ENCODE measurements at places on chromosomes 6 and 20.

DNA sequence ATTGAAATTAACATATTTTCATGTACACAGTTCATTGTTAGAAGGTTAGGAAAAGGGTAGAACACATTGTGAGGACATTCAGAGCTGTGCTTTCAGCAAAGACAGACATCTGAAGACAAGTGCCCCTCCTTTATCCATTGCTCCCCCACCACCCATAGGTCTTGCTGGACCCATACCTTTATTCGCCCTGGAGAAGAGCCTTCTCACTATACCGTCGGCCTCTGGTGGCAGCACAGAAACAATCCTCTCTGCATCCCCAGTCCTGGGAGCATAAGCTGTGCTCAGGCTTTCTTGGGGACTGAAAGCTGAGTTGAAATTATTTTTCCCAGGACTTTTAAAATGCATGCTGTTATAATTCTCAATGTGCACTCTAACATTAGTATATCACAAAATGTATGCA lies 372.3 kb downstream of the EPHA7 start:
- no peak for DNase-seq

- DNase-seq = no peak
These were observed 404.3 kb downstream of the EPM2A start for GRCh38 chr6:145331066-145331465.

- no peak for DNase-seq
These were observed 51.0 kb upstream of the IL20RA start for GRCh38 chr6:137095651-137096238.

DNA sequence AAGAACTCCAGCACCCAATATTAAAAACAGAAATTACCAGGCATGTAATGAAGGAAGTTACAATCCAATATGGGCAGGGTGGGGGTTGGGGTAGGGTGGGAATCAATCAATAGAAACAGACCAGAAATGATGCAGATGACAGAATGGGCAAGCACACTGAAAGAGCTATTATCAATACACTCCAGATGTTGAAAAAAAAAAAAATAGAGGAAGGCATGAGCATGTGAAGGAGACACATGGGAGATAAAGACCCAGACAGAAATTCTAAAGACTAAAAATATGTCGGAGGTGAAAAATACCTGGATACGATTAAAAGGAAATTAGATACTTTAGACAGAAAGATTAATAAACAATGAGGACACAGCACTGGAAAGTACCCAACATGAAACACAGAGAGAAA lies 19.1 kb upstream of the ZC3H12D start:
- DNase-seq = no peak

- no peak for DNase-seq
These were observed 182.8 kb downstream of the UNC5CL start for GRCh38 chr6:40856271-40856670.

DNA sequence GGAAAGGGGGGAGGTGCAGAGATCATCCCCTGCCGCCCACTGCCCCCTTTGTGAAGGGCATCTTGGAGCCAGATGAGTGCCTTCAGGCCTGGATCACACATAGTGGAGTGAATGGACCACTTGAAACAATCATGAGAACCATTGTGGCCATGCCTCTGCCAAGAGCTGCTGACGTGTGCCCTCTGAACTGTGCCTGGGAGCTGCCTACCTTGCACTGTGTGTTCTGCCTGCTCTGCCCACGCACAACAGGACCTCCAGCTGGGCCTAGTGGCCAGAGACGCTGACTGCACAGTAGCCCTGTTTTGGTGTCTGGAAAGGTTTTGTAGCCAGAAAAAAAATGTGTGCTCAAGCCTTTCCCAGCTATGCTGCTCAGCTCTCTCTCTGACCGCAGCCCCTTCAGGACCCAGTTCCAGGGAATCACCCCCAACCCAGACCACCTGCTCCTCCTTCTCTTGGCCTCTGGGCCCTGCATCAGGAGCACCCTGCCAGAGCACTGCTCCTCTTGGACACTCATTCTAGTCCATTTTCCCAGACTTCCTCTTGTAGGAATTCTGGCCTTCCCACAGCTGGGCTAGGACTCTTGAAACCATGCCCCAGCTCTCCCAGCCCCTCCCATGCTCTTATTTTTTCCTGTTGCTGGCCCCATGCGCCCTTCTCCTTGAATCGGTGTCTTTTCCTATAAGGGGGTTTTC lies 1.6 kb upstream of the ADIG start:
- DNase-seq = no peak

- DNase-seq = no peak
These were observed 196.0 kb downstream of the MYLK4 start for GRCh38 chr6:2554651-2555260.

- DNase-seq = no peak
These were observed 10.7 kb downstream of the PTPRK start for GRCh38 chr6:128509709-128510108.

- DNase-seq = no peak
These were observed 151.9 kb downstream of the CFAP61 start for GRCh38 chr20:20204256-20204655.

- no peak for DNase-seq
These were observed 26.4 kb downstream of the LYRM2 start for GRCh38 chr6:89612121-89612520.

- DNase-seq = no peak
These were observed 661.5 kb downstream of the EPM2A start for GRCh38 chr6:145073811-145074210.

DNA sequence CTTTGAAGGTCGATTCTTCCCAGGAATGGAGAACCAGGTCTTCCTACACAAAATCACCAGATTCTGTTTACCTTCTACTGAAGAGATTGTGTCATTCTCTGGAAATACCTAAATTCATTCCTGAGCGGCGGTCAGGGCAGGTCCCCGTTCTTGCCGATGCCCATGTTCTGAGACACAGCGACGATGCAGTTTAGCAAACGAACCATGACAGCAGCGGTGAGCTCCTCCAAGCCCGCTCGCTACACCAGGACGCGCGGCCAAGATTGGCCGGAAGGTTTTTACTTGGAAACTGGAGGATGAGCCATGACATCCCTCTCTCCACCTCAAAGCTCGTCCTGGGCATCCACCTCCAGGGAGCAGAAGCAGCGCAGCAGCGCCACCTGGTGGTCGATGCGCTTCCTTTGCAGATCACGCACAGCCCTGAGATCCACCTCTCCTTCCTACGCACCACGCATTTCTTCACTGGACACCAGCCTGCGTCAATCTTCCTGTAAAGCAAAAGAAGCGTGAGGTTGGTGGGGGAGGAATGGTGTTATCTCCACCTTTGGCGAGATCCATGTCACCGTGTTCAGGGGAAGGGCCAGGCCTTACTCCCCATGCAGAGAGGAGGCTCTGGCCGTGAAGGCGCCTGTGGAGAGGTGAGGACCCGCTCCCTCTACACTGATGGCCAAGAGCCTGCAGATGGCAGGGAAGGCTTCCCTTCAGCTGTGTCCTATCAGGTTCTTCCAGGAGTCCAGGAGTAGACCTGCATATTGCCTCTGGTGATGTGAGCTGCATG lies 9.9 kb upstream of the HLA-B start:
- peak; percentile 48 for DNase-seq

DNA sequence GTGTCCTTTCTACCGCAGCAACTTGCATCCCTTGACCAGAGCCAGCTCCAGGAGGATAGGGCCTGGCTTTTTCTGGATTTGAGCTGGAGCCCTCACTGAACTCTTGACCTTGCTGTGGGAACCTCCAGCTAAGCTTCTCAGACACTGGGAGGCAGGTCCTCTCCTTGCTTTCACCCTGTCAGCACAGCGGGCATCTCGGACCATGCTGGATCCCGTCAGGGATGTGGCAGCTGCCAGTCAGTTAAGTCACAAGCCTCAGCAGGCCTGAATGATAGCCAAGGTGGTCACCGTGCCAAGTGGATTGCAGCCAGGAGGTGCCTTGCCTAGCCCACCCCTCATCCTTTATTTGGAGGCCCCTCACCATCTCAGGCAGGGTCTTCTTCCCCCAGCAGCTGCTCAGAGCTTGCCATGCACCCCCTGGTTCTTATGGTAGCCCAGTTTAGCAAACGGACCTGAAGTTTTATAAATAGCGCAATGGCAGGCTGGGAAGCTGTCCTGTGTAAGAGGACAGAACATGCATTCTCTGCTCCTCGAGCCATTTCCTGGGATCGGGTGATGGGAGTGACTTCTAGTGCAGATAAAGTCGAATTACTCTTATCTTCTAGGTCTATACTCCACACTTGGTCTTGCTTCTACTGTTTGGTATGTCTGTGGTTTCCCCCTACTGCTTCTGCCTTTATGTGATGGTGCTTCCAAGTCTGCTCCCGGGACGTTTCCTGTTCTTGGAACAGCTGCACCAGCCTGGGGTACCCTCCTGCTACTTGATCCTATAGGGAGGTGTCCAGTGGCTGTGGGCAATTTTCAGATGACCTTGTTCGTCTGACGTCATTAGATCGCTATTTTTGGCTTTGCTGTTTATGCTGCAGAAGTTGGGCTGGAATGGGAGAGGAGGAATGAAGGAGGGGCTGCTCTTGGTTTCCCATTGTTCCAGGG lies 7.1 kb upstream of the MYLK2 start:
- DNase-seq = no peak

DNA sequence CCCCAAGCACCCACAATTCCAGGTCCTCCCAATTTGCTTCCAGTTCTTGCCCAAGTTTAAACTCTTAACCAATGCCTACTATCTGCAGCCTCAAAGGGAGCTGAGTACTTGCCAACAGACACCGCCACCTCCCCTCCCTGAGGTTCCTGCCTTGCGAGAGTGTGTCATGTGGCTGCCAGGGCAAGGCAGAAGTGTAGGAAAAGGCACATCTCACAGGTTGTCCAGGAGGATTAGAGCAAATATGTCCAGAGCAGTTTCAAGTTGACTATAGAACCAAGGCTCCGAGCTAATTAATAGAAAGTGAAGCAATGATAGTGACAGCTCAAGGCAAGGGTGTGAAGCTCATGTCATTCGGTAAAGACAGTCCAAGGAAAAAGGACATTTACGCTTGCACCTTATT lies 127.8 kb downstream of the ATXN1 start:
- no peak for DNase-seq

GRCh38 chr6:41779336-41779735 lies 364 bp downstream of the FRS3 start:
- no peak for DNase-seq

- no peak for DNase-seq
These were observed 60.1 kb upstream of the LRRC1 start for GRCh38 chr6:53734473-53735299.

GRCh38 chr6:10101551-10102252 lies 313.2 kb downstream of the TFAP2A start:
- DNase-seq = no peak

DNA sequence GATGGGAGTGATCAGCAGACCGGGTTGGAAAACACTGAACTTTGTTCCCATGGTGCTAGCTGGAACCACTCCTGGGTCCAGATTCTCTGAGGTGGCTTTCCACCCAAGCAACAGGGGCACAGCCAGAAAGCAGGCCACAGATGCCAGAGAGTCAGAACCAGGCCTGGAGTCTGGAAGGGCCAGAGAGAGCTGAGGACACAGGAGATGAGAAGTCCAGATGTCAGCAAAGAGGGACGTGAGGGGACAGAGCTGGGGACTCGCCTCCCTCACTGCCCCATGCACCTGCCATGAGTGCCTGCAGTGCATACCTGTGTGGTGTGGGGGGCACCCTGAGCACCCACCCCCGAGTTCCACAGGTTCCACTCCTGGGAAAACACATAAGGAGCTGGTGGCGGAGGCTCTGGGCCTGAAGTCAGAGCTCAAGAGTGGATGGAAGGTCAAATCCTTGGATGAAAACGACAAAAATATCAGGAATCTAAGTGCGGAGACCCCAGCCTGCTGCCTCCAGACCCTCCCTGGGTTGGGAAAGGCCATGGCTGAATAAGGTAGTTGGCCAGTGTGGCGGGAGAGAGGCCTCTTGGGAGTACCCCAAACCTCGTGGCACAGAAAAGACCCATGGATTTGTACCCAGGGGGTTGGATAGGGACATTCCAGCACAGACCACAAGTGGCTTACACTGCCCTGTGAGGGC lies 224.2 kb downstream of the SYNDIG1 start:
- no peak for DNase-seq

DNA sequence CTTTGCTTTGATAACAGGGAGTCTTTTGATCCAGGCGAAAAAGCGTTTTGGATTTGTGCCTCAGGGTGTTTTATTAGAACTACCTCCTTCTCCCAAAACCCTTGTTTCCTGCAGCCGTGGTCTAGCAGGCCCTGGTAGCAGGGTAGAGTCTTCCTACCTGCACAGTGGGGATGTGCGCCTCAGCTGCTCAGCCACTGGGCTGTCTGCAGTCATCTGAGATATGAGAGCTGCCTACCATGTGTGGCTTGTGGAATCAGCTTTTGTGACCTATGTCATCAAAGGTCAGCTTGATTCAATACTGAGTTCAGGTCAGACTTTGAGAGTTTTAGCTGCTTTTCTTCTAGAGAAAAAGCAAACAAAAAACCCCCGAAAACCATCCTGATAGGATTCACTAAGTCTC lies 279.5 kb downstream of the CLIC5 start:
- DNase-seq = no peak

DNA sequence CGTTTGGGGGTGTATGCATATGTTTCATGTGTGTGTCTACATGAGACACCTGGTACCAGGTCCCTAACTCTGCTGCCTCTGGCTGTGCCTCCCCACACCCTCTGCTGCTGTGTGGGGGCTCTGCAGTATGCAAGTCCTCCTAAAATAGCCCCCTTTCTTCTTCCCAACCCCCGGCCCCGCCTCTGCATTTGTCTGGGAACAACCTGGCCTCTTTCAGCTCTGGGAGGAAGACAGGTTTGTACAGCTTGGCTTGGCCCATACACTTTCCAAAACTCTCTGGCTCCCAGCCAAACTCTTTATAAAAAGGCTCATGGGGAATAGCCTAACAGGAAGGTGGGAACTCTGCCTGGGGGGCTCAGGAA lies 27.1 kb upstream of the EMILIN3 start:
- DNase-seq = no peak

GRCh38 chr6:158837684-158838625 lies 18.8 kb upstream of the EZR start:
- no peak for DNase-seq

- no peak for DNase-seq
These were observed 26.9 kb upstream of the MLN start for GRCh38 chr6:33830635-33831240.

DNA sequence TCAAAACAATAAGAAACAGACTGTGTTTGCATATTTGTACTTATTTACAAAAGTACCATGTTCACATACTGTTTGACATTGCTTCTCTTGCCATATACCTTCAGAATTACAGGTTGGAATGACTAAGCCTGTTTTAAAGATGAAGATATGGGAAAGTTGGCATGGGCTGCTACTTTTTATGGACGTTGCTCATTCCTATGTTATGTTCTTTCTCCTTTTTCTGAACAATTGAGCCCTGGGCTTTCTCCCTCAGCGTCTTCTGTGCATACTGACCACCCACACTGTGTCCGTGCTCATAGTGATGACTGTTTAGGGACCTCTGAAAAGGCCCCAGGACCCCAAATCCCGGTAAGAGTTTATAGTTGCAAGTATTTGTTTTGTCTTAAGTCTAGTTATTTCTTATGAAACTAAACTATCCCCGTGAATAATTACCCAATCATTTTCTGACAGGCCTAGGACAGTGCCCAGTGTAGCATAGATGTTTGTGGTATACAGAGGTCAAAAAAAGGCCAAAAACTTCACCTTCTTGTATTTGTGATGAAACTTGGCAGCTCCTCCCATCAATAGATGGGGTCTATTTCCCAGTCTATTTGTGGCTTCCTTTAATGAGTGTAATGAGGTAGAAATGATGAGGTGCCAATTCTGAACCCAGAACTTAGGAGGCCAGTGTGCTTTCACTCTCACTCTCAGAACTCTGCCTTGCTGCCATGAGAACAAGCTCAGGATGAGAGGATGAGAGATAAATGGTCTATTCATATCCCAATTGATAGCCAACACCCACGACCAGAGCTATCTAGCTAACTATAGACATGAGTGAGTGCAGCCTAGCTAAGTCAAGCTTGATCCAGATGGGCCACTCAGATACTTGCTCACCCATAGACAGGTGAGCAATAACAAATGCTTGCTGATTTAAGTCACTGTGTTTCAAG lies 40.9 kb downstream of the GSTA4 start:
- DNase-seq = no peak

GRCh38 chr6:37919417-37920157 lies 100.1 kb downstream of the ZFAND3 start:
- no peak for DNase-seq

Measured in GOT3 (cell line).